ENCODE measurements at places on chromosomes 2 and 18. TPM values are rescaled to one million over a fixed set of nuclear protein-coding genes. Genes with fewer than 3 reads are reported as not detected.

SULT1C2 gene
- total RNA-seq = 0.44 TPM

ANKRD62 gene
- not detected for total RNA-seq

GIGYF2 gene
- total RNA-seq = 54.5 TPM

NDUFB3 gene
- total RNA-seq = 99.6 TPM

PARD3B gene
- 15.7 TPM for total RNA-seq

ZNF385B gene
- not detected for total RNA-seq

GAREM1 gene
- total RNA-seq = 3.5 TPM

LRATD1 gene
- under 0.01 TPM for total RNA-seq

TANC1 gene
- total RNA-seq = 26.8 TPM

GPAT2 gene
- total RNA-seq = 16.2 TPM
